HAP-1 (cell line): ENCODE measurements at places on chromosomes 11 and 22.

GRCh38 chr11:77107950-77108349 lies 5.3 kb downstream of the OMP start:
- DNase-seq = no peak

DNA sequence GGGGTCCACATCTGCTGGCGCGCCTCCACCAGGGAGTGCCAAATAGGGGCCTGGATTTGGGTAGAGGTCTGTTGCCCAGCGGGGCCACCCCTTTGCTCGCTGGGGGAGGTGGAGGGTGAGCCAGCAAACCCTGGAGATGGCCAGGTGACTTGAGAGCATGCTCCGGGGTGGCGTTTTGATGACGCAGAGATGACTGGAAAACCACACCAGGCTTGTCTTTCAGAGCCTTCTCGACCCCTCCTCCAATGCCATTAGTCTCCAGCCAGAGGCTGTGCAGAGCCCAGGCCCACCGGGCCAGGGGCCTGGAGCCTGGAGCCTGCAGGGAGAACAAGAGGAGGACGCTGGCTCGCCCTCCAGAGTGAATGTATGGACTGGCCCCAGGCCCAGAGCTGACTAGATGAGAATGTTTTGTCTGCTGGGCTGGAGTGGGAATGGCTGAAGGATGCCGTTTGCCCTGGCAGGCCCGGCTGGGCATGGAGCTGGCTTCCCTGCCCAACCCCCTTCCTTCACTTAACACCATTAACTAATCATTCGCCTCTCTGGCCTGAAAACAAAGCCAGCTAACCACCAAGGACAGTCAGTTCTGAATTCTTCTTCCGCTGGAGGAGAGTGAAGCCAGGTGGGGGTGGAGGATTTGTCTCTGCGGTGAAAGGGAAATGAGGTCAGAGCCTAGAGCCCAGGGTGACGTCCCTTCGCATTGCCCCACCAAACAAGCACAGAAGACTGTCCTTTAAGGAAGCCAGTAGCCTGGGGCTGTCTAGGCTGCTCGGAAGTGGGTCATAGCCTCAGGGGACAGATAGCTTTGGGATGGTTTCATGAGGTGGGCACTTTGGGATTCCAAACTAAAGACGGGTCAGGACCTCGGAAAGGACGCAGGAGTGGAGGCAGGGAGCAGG lies 1.6 kb upstream of the MCAM start:
- DNase-seq = no peak

GRCh38 chr22:21020802-21021429 lies 6.0 kb downstream of the P2RX6 start:
- no peak for DNase-seq

GRCh38 chr11:34155757-34156062 lies 50.3 kb downstream of the NAT10 start:
- no peak for DNase-seq

DNA sequence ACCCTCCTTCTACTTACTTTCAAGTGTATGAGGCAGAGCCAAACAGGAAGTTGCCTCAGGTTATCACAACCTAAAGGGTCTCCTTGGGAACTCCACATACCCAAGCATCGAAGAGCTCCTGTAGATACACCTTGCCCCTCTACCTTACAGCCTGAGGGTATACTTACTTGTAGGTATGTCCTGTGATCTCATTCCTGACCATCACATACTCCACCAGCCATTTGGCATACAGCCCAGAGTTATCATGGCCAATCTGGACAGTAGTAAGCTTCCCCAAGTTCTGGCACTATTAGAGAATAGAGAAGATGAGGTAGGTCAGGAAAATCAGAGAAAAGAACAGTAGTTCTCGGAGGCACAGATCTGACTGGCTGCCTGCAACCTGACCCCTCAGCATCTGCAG lies 53.4 kb upstream of the SCUBE2 start:
- no peak for DNase-seq

DNA sequence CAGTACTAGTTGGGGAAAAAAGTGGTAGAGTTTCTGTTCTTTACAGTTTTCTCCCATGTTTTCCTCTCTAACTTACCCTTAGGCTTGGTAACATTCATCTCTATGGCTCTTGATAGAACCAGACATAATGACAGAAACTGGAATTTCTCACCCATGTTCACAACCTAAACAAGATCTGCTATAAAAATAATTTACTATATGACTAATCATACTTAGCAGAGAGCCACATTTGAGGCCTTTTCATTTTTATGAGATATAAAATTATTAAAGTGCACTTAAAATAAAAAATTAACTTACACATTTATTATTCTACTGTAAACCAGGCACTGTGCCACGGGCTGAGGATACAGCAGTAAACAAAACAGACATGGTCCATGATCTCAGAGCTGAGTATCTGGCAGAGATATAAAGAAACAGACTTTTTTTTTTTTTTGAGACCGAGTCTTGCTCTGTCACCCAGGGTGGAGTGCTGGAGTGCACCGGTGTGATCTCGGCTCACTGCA lies 98.1 kb downstream of the GAB2 start:
- DNase-seq = no peak

- DNase-seq = no peak
These were observed 201.1 kb upstream of the LRRC4C start for GRCh38 chr11:41660585-41660984.

DNA sequence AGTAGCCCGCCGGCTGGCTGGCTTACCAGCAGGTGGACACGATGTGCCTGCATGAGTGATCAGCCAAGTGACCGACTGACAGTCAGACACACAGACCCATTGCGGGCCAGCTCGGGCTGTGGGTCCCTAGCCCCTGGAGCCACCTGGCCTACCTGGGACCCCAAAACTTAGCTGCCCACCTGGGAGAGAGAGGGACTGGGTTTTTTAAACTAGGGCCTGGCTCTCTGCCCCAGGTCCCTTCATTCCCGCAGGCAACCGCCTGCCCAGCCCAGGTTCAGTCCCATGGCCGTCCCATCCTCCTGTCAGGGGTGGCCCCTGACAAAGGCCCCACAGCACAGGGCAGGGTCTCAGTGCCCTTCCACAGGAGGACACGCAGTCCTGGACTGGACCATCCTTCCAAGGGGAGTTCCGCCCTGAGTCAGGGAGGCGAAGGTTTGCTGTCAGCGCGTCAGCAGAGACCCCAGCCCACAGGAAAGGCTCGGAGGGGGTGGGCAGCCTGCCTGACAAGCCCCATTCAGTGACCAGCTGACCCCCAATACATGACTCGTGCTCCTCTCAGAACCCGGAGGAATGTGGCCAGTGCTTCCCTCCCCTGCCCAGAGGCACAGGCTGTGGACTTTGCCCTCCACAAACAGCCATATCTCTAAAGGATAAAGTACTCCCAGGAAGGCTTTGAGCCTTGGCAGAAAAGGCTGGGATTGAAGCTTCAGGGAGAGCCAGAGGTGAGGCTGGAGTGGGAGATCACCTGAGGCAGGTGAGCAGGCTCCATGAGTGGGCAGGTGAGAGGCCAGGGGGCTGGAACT lies 8.4 kb downstream of the SLCO2B1 start:
- no peak for DNase-seq

DNA sequence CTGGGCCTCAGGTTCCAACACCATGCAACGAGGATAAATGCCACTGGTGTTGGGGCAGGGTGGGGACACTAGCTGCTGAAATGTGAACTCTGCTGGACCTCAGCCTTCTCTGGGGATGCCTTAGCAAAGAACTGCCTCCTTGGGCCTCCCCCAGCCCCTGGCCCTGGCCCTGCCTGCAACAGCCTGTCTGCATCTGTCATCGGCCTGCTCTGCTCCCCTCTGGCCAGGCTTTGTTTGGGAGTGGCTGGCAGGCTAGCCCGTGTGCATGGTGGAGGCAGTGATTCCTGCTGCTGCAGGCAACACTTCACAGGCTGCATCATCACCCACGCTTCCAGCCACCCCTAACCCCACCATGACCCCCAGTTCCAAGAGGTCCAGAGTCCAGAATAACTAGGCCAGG lies 11.5 kb upstream of the MYOD1 start:
- no peak for DNase-seq

DNA sequence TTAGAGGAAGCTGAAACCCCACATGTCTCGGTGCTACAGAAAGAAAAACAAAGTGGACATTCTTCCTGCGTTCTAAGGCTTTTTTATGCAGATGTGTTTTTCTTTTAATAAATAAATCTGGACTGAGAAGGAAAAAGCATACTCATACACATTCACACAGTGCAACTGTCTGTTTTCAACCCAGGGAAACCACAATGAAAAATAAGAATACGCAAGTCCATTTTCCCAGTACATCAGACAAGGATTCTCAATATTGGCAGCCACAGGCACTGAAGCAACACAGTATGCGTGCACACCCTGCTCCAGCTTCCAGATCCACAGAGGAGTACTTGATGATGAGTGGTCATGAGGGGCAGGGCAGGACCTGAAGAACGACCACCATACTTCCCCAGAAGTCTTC lies 86.9 kb downstream of the ETS1 start:
- no peak for DNase-seq

DNA sequence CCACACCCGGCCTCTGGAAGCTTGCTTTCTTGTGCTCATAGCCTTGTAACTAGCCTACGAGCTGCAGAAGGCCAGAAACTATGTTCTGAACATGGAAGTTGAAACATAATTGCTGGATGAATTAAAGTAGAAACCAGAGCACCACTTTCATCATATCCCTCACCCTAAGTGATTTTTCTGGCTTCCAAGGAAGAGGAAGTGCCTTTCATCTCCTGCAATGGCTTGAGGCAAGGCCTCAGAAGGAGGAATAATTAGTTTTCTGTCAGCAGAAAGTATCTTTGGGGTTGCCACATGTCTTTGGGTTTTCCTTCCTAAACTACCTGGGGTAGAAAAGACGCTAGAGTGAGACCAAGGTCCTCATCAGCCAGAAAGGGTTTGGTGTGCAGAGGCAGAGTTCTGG lies 14.5 kb downstream of the RPL27A start:
- DNase-seq = no peak

DNA sequence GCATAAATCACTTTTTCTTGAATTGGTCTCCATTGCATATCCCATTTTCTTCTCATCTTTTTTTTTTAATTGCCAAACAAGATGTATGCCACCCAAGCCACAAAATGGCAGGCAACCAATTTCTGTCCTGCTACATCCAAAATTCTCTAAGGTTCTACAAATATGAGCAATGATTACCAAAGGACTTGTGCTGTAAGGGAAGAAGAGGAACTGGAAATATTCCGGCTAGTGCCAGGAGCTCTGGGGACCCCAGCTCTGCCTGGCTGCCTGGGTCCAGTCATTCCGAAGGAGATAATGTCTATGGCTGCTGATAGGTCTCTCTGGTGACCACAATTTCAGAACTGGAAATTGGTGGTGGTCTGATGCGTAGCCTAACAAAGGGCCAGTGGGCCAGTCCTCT lies 17.1 kb upstream of the SNX32 start:
- DNase-seq = no peak

DNA sequence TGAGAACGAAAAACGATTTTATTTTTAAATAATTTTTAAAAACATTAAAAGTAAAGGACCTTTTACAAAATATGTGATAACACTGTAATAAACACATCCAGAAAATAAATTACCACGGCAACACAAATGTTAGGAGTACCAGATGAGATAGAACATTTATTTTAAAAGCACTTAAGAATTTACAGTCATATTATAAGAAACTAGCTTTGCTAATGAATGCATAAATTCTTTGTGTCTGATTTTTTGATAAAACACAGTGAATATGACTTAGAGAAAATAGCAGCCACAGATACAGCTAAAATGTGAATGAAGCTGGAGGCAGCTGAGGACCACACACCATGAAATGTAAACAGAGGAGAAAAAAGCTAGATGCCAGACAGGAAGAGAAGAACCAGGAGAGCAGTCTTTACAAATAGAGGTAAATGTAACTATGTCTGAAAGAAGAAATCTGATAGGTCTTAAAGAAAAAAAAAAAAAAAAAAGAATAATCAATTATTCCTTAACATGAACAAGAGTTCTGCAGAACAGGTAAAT lies 14.6 kb downstream of the CCDC34 start:
- no peak for DNase-seq

DNA sequence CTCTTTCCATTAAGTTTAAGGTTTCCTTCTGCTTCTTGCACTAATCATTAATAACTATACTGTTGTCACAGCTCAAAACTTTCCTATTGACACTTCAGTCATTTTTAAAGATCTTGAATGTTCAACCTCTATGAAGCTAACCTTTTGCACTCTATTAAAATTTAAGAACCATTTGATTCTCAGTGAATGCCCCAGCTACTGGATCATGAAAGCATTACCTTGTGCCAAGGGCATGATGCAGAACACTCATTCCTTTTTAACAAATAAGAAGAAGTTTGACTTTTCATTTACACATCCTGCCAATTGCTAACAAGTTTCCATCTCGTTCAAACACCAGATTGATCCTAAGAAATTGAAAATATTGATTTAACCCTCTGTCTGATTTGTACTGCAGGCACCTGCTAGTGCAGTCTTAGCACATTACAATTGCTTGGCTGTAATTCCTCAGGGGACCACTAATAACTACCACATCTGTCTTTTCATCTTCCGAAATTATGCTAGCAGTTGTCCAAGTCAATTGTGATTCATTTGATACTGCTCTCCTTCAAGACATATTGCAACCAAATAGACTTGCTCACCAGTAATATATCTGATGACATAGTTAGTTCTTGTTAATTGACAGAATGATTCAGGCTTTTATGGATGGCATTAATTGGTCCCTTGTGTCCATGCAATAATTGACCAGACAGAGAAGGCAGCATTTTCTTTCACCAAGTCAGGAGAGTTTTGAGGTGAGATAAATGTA lies 158.4 kb downstream of the TEAD1 start:
- DNase-seq = no peak

GRCh38 chr11:128342511-128343134 lies 244.7 kb downstream of the ETS1 start:
- no peak for DNase-seq

GRCh38 chr22:17268501-17269223 lies 49.4 kb upstream of the ADA2 start:
- DNase-seq = no peak

GRCh38 chr11:3642071-3642951 lies 519 bp upstream of the ART5 start:
- peak; percentile 77 for DNase-seq

- DNase-seq = peak; percentile 65
These were observed 133.5 kb downstream of the RBFOX2 start for GRCh38 chr22:35894937-35895708.

GRCh38 chr11:37100008-37100407 lies 502.0 kb upstream of the RAG2 start:
- no peak for DNase-seq

GRCh38 chr11:109957601-109958000 lies 135.6 kb upstream of the ZC3H12C start:
- no peak for DNase-seq

- DNase-seq = no peak
These were observed 85.7 kb downstream of the PGR start for GRCh38 chr11:101043940-101044339.

DNA sequence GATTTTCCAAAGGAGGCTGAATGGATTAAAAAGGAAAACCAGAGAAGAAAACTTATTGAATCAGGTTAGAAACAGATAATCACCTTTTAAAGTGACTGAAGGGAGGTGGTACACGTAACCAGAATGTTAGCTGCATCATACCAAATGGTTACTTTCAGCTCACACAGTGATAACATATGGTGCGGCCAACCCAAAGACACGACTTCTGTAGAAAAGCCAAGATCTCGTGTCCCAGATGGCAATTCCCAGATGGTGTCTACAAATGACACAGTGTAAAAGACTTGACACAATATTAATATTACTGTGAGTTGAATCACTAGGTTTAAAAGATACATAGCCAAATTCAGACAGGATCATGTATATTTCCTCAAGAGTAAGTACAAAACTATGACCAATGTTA lies 5.2 kb downstream of the PPP2R1B start:
- no peak for DNase-seq

GRCh38 chr11:127994736-127995135 lies 592.6 kb downstream of the ETS1 start:
- no peak for DNase-seq
